ENCODE measurements at places on chromosomes 6 and 20. TPM values are rescaled to one million over a fixed set of nuclear protein-coding genes. Genes with fewer than 3 reads are reported as not detected.

ULBP2 gene
- 0.34 TPM for total RNA-seq

GRCh38 chr6:7241709-7242645 is 71.0 kb downstream of the SSR1 start:
- H3K36me3 ChIP-seq, result no peaks in the 10 kb centered on the region
- H3K27me3 ChIP-seq, result no peaks in the 10 kb centered on the region
- no peaks in the 10 kb centered on the region for H3K4me1 ChIP-seq
- no peak for DNase-seq
- H3K27ac ChIP-seq, result peak overlapping the region; percentile 14

DNA sequence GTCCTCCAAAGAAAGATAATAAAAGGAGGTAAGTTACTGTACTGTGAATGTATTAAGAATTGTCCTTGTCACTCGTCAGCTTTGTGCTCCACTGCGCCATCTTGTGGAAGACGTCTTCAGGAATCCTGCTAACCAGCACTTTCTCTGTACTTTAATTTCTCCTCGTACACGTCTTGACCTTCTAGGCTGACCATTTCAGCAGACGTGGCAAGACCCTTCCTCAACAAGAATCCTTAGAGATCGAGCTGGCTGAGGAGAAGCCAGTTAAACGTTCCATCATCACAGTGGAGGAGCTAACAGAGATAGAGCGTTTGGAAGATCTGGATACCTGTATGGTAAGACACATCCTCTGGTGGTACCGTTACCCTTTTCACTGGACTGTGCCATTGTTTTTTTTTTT is 95.5 kb upstream of the SCGN start:
- no peak overlapping the region for H3K4me3 ChIP-seq
- DNase-seq, result peak; percentile 73
- no peaks in the 10 kb centered on the region for H3K4me1 ChIP-seq
- no peaks in the 10 kb centered on the region for H3K36me3 ChIP-seq
- H3K27me3 ChIP-seq, result no peaks in the 10 kb centered on the region
- H3K27ac ChIP-seq, result no peak overlapping the region

GRCh38 chr20:25512709-25513108 is 72.6 kb downstream of the NINL start:
- DNase-seq, result no peak
- no peaks in the 10 kb centered on the region for H3K27me3 ChIP-seq
- H3K27ac ChIP-seq, result no peak overlapping the region
- no peak overlapping the region for H3K4me3 ChIP-seq
- H3K4me1 ChIP-seq, result no peaks in the 10 kb centered on the region

GHRH gene
- not detected for total RNA-seq

GRCh38 chr6:114389111-114389510 is 46.3 kb upstream of the HS3ST5 start:
- no peaks in the 10 kb centered on the region for H3K4me1 ChIP-seq
- H3K36me3 ChIP-seq, result no peaks in the 10 kb centered on the region
- no peak overlapping the region for H3K4me3 ChIP-seq

TNF gene
- total RNA-seq, result not detected

TRIM15 gene
- not detected for total RNA-seq

DNA sequence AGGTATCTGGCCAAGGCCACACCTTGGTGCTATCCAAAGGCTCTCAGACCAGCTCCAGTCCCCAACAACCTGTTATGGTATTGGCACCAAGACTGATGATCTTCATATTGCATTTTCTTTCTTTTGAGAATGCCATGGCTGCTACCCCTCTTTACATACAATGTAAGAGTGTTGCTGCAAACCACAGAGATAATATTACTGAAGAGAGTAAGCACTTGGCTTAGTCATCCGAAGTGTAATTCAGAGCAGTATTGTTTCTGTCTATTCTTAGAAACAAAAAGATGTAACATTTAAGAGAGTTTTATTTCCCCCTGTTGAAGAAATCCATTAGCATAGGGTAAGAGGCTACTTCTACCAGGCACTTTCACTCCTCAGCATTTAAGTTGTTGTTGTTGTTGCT is 212.5 kb downstream of the C6orf118 start:
- no peaks in the 10 kb centered on the region for H3K4me1 ChIP-seq
- no peak for DNase-seq
- no peaks in the 10 kb centered on the region for H3K27me3 ChIP-seq
- no peak overlapping the region for H3K4me3 ChIP-seq
- no peaks in the 10 kb centered on the region for H3K36me3 ChIP-seq
- no peak overlapping the region for H3K27ac ChIP-seq

PFDN6 gene
- total RNA-seq, result 33.5 TPM

DNA sequence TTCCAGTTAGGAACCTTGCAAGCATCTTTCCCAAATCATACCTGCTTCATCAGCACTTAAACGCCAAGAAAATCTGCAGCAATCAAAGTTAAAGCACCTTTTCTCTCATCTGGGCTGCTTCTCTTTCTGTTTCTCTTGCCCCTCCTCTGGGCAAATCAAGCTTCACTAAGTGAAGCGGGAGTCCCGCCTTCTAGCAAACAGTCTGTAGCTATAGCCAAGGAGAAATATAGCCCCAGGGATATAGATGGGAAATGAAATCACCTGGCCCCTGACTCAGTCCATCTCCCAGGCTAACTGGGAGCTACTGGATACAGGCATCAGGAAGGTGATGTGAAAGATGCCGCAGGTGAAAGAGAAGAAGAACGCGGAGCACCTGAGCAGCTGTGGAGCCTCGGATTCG is 481.9 kb downstream of the C6orf118 start:
- H3K36me3 ChIP-seq, result no peaks in the 10 kb centered on the region
- H3K4me3 ChIP-seq, result no peak overlapping the region
- H3K27ac ChIP-seq, result no peak overlapping the region
- DNase-seq, result no peak

GRCh38 chr20:45685896-45686295 is 15.9 kb upstream of the WFDC11 start:
- H3K27ac ChIP-seq, result no peak overlapping the region
- no peaks in the 10 kb centered on the region for H3K4me1 ChIP-seq
- no peak overlapping the region for H3K4me3 ChIP-seq
- DNase-seq, result no peak
- H3K27me3 ChIP-seq, result no peaks in the 10 kb centered on the region

PTK6 gene
- under 0.01 TPM for total RNA-seq

DNA sequence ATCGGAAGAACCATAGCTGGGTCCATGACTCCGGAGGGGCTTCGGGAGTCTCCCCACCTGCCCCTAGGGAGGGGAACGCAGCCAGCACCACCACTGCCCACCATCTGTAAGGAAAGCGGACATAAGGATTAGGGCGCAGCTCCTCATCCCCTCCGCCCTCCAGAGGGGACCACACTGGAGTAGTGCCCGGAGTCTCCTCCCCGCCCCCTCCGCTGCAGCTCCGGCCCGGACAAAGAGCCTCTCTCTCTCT is 628 bp downstream of the SLC35B2 start:
- peaks cover 6% of the 10 kb centered on the region for H3K4me1 ChIP-seq
- no peak for DNase-seq
- H3K27me3 ChIP-seq, result no peaks in the 10 kb centered on the region
- peak overlapping the region; percentile 96 for H3K27ac ChIP-seq
- peak overlapping the region; percentile 89 for H3K4me3 ChIP-seq

GRCh38 chr6:134247844-134248580 is 69.9 kb downstream of the SGK1 start:
- H3K4me1 ChIP-seq, result no peaks in the 10 kb centered on the region
- DNase-seq, result no peak
- no peak overlapping the region for H3K27ac ChIP-seq
- no peaks in the 10 kb centered on the region for H3K36me3 ChIP-seq

DNA sequence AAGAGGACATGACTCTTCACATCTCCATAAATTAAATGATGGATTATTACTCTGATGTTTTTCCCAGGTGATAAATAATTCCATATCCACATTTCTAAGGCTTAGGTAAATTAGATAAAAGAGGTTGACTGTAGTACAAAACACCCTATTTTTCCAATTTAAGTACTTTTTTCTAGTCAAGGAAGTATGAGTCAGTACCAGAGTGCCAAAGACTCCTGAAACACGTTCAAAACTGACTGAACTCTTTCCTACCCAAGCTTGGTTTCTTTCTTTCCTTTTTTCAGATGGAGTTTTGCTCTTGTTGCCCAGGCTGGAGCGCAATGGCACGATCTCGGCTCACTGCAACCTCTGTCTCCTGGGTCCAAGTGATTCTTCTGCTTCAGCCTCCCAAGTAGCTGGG is 85.0 kb downstream of the DOK5 start:
- H3K4me1 ChIP-seq, result no peaks in the 10 kb centered on the region
- no peak for DNase-seq
- H3K4me3 ChIP-seq, result no peak overlapping the region
- H3K27ac ChIP-seq, result no peak overlapping the region
- H3K36me3 ChIP-seq, result no peaks in the 10 kb centered on the region

- no peaks in the 10 kb centered on the region for H3K4me1 ChIP-seq
- peak overlapping the region; percentile 77 for H3K27ac ChIP-seq
- no peaks in the 10 kb centered on the region for H3K36me3 ChIP-seq
- H3K4me3 ChIP-seq, result no peak overlapping the region
These were observed 204.2 kb downstream of the BCAS1 start for GRCh38 chr20:53865901-53866793.

GRCh38 chr6:164795056-164795815 is 514.2 kb downstream of the C6orf118 start:
- H3K27ac ChIP-seq, result no peak overlapping the region
- DNase-seq, result no peak
- no peaks in the 10 kb centered on the region for H3K4me1 ChIP-seq
- no peaks in the 10 kb centered on the region for H3K27me3 ChIP-seq
- H3K36me3 ChIP-seq, result no peaks in the 10 kb centered on the region
- H3K4me3 ChIP-seq, result no peak overlapping the region

- H3K4me3 ChIP-seq, result no peak overlapping the region
- H3K4me1 ChIP-seq, result no peaks in the 10 kb centered on the region
- DNase-seq, result no peak
- no peaks in the 10 kb centered on the region for H3K27me3 ChIP-seq
- H3K36me3 ChIP-seq, result no peaks in the 10 kb centered on the region
These were observed 15.1 kb upstream of the EDN1 start for GRCh38 chr6:12275107-12275506.

- no peaks in the 10 kb centered on the region for H3K36me3 ChIP-seq
- no peak for DNase-seq
- no peak overlapping the region for H3K4me3 ChIP-seq
These were observed 2.6 kb downstream of the MGME1 start for GRCh38 chr20:17971300-17972013.

GDAP1L1 gene
- total RNA-seq, result 0.41 TPM

- no peak for DNase-seq
- H3K27me3 ChIP-seq, result no peaks in the 10 kb centered on the region
- no peak overlapping the region for H3K27ac ChIP-seq
- no peak overlapping the region for H3K4me3 ChIP-seq
- H3K36me3 ChIP-seq, result no peaks in the 10 kb centered on the region
These were observed 58.1 kb downstream of the RREB1 start for GRCh38 chr6:7165890-7166267.

UNC5CL gene
- not detected for total RNA-seq

MRPS10 gene
- total RNA-seq, result 12.6 TPM

BNIP5 gene
- total RNA-seq, result not detected

DNA sequence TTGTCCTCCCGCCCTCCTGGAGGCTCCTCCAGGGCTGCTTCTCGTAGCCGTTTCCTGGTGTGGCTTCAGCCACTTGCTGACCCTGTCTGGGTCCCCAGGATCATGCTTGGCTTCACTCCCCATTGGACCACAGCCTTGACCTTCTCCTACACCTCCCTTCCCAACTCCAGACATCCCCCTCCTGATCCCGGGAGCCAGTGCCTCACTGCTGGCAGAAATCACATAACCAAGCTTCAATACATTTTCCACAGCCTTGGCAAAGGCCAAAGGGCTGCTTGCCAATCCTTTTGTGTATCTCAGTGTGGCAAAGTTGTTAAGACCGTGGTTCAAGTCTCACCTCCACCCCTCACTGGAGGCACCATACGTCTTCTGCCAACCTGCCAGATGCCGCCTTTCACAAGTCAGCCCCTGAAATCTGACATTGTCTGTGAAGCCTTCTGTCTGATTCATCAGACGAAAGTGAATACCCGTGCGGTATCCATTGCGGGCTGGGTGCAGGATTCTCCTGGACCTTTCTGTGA is 60.1 kb downstream of the PHACTR3 start:
- H3K4me1 ChIP-seq, result no peaks in the 10 kb centered on the region
- H3K4me3 ChIP-seq, result no peak overlapping the region
- no peak for DNase-seq

DNA sequence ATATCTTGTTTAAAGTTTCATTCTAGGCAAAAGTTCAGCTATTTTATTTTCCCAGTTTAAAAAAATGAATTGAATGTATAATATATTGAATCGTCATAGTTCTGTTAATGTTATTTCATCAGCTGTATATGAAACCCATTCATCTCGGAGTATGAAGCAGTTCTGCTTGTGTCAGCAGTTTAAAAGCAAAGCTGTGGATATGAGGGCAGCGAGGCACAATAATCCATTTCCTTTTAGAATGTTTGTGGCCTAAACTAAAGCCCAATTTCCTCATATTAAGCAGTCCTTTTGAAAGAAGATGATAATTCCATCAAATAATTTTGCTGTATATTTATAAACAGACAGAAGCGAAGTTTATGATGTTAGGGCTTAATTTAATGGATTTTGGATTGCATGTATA is 300.1 kb downstream of the SAMD5 start:
- no peak for DNase-seq
- H3K4me3 ChIP-seq, result no peak overlapping the region
- no peaks in the 10 kb centered on the region for H3K4me1 ChIP-seq
- no peaks in the 10 kb centered on the region for H3K36me3 ChIP-seq

DNA sequence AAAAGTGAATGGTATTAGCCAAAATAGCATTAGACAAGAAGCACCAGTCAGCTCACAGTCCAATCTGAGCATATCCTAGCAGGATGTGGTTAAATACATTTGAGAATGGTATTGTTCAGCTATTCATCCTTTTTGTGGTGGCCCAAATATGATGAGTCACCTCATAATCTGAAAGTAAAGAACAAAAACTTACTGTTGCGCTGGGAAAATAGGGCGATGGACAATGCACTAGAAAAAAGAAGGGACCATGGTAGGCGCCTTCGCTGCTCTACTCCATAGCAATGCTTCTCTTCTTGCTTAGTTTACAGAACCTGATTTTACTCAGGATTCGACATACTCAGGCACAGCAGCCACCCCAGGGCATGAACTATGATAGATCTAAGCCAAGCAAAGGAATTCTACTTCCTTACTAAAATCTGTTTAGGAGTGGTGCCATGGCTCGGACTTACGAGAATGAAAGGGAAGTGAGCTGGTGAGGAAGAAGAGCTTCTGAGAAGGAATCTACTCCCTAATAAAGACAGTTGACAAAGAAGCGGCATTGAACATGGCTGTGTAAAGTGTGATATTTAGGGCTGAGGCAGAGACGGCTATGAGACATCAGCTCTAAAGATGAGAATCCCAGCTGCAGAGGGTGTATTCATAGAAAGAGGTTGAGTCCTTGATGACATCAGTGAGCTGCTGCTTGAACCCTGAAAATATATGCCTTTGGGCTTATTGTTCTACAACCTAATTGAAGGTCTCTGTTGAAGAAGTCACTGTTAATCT is 16.6 kb upstream of the FBXO9 start:
- no peak for DNase-seq
- H3K36me3 ChIP-seq, result no peaks in the 10 kb centered on the region
- no peaks in the 10 kb centered on the region for H3K27me3 ChIP-seq
- H3K4me3 ChIP-seq, result no peak overlapping the region

HLA-DRB1 gene
- 22.1 TPM for total RNA-seq

DNA sequence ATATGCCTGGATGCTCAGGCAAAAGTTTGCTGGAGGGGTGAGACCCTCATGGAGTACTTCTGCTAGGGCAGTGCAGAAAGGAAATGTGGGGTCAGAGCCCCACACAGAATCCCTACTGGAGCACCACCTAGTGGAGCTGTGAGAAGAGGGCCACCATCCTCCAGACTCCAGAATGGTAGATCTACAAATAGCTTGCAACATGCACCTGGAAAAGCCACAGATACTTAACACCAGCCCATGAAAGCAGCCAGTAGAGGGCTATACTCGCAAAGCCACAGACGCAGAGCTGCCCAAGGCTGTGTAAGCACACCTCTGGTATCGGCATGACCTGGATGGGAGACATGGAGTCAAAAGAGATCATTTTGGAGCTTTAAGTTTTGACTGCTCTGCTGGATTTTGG is 60.7 kb upstream of the GJE1 start:
- H3K27me3 ChIP-seq, result no peaks in the 10 kb centered on the region
- H3K36me3 ChIP-seq, result no peaks in the 10 kb centered on the region
- DNase-seq, result no peak

Measured in uterus (tissue), 4 donors.